ENCODE measurements at places on chromosomes 3 and 15.

DNA sequence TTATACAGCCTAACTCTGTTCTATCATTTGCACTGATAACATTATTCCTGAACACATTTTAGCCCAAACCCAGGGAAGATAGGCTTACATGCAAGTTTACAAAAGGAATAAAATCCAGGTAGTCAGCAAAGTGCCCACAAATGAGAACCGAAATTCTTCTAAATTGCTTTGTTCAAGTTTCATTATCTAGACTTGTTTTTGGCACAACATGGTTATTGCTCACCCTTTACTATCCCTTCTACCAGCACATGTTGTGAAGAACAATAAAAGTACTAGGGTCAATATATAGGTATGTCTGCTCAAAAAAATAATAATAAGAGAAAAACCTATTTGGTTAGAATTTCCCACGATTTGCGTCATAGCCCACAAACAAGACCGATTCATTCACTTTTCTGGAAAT lies 430.5 kb downstream of the FGF12 start:
- no peak for DNase-seq

DNA sequence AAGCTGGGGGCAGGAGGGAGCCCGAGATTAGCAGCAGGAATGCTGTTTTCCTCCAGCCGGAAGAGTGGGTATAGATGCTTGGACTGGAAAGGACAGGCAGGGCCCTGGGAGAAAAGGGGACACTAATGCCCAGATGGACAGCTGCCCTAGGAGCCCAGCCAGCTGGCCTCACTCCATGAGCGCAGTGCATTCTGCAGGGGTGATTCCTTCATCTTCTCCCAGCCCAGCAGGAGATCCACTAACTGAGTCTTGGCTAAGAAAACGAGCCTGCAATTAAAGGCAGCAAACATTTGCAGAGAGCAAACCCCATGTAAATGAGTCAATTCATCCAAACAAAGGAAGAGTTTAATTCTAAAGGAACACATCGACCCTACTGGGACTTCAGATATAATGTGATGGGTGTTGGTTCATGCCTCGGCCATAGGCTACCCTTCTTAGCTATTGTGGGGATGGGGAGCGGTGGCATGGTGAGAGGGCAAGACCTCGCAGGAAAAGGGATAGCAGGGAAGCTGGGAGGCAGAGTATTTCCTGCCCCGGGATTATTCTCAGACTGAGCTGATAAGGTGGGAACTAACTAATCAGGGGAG lies 13.3 kb upstream of the MINAR1 start:
- DNase-seq, result no peak

- DNase-seq, result no peak
Observed at GRCh38 chr15:97200161-97200560, 760.3 kb upstream of the ARRDC4 start.

- DNase-seq, result no peak
Observed at GRCh38 chr3:152586974-152587373, 248.0 kb upstream of the P2RY1 start.

DNA sequence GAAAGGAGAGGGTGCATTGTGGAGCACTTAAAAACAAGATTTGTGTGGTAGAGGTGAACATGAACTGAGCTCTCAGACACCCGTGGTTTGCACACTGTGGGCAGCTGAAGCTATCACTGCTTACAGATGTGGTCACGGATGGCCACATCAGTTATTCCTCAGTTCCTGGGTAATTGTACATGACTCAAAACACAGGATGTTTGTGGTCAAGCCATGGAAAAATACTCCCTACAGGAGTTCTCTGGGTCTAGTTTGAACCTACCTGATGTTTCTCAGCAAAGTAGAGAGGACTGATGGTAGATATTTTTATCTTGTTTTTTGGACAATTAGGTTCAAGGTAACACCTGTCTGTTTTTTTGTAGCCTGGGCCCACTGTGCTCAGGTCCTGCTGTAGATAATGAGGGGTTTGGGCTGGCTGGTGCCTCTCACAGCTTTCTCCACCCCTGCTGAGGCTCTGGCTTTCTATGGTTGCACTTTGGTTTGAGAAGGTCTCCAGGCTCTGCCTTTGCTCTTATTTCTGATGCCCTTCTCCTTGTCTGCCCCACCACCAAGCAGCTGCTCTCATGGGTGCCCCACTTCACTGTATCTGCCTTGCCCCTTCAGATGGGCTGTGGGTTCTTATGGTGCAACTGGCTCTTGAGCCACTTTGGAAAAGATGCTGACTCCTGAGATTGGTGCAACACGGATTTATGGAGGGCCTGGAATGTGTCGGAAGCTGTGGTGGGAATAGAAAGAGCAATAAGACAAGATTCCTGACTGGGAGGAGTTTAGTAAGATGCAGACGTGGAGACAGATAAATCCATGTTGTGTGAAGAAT lies 40.1 kb downstream of the CDCP1 start:
- DNase-seq, result peak; percentile 31

GRCh38 chr3:114623420-114624046 lies 329.7 kb downstream of the TIGIT start:
- DNase-seq, result no peak

GRCh38 chr3:138389841-138390581 lies 41.6 kb downstream of the MRAS start:
- DNase-seq, result no peak

DNA sequence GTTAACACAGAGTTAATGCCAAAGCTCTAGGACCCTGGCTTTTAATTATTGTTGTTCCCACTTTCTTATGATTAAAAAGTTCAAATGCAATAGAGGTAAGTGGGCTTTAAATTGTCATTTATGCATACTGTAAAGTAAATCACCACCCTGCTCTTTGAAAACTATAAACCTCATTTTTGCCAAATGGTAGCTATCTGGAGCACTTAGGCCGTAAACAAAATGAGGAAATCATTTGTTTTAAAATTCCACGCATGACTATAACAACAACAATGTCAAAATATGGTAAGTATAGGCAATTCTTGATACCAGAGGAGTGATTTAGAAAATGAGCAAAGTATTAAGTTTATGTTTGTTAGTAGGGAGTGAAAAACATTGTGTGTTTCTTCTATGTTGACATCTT lies 1.8 kb downstream of the UNC13C start:
- DNase-seq, result no peak

DNA sequence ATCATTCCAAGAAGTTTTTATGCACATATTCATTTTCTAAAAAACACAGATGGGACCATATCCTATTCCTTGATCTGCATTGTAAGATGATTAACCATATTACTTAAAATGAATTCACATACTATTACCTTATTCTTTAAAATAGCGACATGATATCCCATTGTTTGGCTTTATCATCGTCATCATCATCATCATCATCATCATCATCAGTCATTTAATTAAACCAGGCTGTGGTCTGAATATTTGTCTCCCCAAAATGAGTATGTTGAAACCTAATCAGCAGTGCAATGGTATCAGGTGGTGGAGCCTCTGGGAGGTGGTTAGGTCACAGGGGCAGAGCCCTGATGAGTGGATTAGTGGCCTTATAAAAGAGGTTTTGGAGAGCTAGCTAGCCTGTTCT lies 4.4 kb downstream of the TRAK1 start:
- DNase-seq, result no peak

DNA sequence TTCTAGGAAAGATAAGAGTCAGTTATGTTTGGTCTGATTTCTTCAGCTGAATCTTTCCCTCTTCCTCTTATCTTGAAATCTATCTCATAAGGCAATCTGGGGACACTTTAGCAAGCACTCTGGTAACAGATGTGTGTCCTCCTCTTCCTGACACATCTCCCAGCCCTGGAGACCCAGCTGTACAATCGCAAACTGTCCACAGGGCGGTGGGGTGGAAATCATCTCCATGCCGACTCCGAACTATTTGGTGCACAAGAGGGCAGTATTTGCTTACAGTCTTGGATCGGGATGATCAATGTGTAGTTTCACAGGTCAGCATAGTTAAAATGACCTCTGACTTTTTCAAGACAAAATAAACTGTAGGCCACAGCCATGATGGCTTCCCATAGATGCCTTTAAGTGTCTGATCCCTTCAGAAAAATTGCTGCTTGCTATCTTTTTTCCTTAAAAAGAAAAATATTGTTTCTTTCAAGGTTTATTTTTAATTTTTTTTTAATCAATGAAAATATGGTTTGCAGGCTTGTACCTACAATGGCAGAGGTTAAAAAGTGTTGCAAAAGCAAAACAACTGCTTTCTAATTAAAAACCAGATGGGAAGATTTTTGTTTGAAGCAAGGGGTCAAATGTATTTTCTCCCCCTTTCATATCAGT lies 17.7 kb downstream of the EEFSEC start:
- DNase-seq, result no peak

DNA sequence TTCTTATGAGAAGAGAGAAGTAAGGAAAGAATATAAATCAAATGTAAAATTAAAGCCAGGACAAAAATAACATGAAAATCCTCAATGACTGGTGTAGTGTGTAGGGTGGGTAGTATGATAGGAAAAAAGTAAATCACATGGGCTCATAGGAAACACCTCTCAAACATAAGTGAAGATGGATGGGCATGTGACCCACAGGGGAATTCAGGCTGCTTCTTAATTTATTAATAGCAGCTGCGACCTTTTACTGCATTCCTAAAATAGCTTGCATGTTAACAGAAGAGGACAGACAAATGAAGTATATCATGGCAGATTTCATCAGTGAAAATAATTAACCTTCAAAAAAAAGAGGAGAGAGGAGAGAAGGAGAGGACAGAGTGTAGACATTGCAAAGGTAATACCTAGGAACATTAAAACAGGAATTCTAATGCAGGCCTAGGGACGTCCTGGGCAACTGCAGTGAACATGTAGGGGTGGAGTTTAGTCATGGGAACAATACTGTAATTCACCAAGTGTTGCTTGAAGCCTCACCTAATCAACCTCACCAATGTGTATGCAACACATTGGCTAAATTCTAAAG lies 132.9 kb downstream of the KCNMB2 start:
- DNase-seq, result no peak

GRCh38 chr15:40964634-40965033 lies 11.4 kb downstream of the CHAC1 start:
- DNase-seq, result no peak

GRCh38 chr15:100900136-100900794 lies 18.9 kb upstream of the LRRK1 start:
- DNase-seq, result no peak

DNA sequence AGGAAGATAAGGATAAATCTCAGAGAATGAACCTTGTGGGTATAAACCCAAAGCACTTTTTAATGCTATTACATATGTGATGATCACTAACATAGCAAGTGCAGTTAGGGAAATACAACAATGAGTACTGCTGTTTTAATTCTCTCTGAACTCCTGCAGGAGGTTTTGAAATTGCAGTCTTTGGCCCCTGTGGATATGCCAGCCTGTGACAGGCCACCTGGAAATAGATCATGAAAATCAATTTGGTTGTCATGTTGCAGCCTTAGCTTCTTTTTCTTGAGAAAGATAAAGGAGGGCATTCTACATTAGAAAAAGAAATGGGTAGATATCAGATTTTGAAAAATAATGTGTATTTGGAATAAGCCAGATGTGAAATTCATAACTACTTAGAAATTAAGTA lies 103.6 kb downstream of the RSRC1 start:
- no peak for DNase-seq

GRCh38 chr3:9146367-9147071 lies 102.9 kb downstream of the SRGAP3 start:
- no peak for DNase-seq

- no peak for DNase-seq
Observed at GRCh38 chr3:29412110-29412509, 131.2 kb downstream of the RBMS3 start.

GRCh38 chr3:62622553-62623174 lies 249.3 kb upstream of the FEZF2 start:
- no peak for DNase-seq

DNA sequence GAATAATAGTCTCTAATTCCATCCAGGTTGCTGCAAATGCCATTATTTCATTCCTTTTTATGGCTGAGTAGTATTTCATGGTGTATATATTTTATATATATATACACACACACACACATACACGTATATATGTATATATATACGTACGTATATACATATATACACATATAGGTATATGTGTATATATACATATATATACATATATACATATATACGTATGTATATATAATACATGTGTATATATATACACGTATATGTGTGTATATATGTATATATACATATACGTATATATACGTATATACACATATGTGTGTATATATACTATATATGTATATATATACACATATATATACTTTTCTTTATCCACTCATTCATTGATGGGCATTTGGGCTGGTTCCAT lies 13.7 kb upstream of the STRIT1 start:
- DNase-seq, result no peak

GRCh38 chr3:143309705-143310104 lies 190.1 kb downstream of the CHST2 start:
- no peak for DNase-seq

- no peak for DNase-seq
Observed at GRCh38 chr15:70516408-70517193, 246.8 kb downstream of the UACA start.

- DNase-seq, result no peak
Observed at GRCh38 chr3:152403632-152404066, 134.9 kb downstream of the MBNL1 start.

Data from activated CD8-positive, alpha-beta memory T cell treated with anti-CD3 and anti-CD28 coated beads for 1 hour (primary cell).